Brain pericyte (primary cell): ENCODE measurements at places on chromosomes 12 and 14.

DNA sequence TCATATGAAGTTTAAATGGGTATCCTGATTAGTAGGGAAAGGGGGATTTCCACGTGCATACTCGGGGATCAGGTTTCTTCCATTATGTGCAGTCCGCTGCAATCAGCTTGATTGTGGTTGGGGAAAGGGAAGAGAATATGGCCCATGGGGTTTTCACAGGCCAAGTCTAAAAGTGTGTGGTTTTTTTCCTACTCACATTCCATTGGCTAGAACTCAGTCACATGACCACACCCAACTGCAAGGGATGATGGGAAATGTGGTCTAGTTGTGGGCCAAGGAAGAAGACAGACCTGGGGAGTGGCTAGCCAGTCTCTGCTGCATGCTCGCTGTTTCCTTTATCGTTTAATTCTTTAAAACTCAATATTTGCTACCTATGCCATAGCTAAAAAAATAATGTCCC, 105.1 kb downstream of the PRIMA1 start:
- no peak for DNase-seq

GRCh38 chr14:64178814-64179213, 115.4 kb downstream of the ESR2 start:
- no peak for DNase-seq

DNA sequence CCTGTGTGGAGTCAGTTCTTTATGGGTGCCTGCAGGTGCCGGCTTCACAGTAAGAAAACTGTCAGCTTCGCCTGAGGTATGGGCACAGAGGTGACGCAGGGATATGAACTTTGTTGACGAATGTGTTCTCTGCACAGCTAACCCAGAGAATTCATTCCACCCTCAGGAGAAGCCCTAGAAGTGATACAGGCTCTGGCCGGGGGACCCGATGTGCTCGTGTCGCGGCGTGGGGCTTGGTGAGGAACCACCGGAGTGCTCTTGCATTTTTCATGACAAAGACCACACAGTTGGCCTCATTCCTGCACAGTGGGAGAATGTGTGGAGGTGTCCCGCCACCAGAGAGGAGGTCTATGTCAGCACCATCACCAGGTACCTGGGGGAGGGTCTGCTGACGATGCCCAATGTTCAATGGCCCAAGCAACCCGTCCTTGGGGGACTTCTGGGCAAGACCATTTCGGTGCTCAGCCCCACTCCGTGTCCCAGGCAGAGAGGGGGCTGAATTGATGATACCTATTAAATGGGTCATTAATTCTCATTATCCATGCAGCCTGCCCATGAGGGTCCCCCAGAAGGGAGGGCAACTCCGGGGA, 147.5 kb upstream of the RTL1 start:
- DNase-seq = no peak

GRCh38 chr12:82527165-82527780, 159.4 kb upstream of the TMTC2 start:
- peak; percentile 11 for DNase-seq

GRCh38 chr12:51890511-51891171, 2.7 kb downstream of the ANKRD33 start:
- no peak for DNase-seq

- DNase-seq = no peak
Observed at GRCh38 chr14:32846821-32847365, 91.8 kb upstream of the NPAS3 start.

DNA sequence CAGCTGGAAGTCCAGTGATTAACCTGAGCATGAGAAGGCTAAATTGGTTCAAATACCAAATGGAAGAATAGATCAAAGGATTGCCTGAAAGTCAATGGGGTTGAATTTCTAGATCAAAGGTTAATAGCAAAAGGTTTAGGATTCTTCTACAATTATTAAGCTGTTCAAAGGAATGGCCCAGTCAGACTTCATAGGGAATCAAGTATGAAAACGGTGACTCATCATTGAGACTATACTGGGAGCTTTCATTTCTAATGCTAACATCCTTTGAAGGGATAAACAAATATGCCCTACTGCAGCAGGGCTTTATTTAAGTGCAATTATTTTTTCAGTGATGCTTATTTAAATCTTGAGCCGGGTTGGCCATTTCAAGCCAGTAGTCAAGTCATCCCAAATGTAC, 152.8 kb downstream of the RIMBP2 start:
- no peak for DNase-seq
